ENCODE measurements at places on chromosomes 11 and 22.

GRCh38 chr11:19980388-19980787, 179.9 kb downstream of the DBX1 start:
- no peak for DNase-seq

DNA sequence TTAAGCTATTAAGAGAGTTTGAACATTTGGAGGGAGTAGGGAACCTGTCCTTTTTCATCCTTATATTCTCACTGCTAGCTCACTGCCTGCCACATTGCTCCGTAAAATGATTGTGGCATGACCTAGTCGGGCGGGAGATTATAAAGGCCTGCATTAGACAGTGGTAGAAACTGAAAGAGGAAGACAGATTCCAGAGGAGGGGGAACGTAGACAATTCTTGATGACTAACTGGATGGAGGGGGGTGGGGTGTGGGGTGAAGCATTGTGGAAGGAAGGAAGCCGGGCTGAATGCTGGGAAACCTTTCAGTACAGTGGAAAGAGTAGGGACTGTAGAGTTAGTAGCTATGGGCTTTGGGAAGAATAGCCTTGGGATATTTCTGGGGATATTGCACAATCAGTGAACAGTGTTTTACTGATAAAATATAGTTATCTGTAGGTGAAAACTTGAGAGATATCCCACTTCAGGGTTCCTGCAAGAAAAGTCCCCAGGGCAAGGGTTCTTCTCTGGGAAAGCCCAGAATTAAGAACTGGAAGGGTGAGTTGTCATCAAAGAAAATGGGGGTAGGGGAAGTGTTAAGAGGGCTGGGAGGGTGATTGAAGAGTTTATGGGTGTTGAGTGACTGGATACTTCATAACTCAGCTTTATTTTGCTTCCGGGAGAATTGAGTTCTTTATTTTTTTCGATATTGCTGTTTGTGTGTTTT, 2.1 kb downstream of the MED15 start:
- DNase-seq, result peak; percentile 94

GRCh38 chr22:27370987-27371386, 430.6 kb downstream of the MN1 start:
- no peak for DNase-seq

GRCh38 chr22:17315310-17315709, 54.0 kb upstream of the CECR2 start:
- no peak for DNase-seq

GRCh38 chr22:37680191-37680851, 4.9 kb downstream of the LGALS1 start:
- DNase-seq, result peak; percentile 47

Measured in M059J (cell line).